Activated T-cell treated with anti-CD3 and anti-CD28 coated beads, Interleukin-2, amount 50 U/mL, for 24 hours (primary cell): ENCODE measurements at places on chromosomes 12 and 14.

DNA sequence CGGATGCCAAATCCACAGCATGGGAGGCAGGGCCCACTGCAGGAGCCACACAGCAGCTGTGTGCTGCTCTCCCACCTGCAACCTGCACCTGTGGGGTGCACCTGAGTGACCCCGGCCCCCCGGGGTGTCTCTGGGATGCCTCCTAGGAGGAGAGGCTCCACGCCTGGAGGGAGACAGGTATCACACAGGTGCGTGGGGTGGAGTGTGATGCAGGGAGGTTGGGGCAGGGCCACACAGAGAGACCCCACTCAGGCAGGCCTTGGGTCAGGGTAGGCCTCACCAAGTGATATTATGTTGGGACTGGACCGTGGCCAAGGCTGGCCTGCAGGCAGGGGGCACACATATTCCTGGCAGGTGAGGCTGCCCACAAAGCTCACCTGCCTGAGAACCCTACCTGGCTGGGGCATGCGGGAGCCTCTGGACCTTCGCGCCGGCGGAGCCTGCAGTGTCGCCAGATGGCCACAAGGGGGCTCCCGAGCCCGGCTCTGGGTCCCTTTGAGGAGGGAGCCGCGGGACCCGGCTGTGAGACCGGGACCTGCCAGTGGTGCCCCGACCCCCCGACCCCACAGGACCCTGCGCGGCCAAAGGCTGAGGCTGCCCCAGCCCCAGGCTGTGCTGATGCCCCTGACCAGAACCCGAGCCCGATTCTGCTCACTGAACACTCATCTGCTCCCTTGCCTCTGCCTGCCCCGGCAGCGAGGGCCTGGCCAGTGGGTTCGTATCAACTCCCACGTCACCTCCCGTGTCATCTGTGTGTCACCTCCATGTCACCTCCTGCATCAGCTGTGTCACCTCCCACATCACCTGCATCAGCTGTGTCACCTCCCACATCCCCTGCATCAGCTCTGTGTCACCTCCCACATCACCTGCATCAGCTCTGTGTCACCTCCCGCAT is 11.4 kb downstream of the TMEM121 start:
- peak; percentile 86 for DNase-seq

DNA sequence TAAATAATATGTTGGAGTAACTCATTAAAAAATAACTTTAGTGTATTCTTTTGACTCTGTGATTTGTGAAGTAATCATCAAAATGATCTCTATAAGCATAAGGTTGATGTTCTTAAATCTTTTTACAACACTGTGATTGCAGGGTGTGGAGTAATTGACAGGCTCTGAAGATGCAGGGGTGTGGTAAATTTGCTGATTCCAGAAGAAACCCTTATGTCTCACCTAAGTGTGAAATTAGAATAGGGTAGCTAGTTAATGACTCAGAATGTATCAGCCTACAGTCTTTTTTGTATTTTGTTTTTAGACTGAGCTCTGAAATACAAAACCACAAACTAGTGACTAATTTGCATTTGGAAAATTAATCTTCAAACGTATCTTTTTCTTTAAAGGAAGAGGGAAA is 5.9 kb downstream of the PRPF39 start:
- DNase-seq = no peak

- peak; percentile 54 for DNase-seq
Observed at GRCh38 chr12:57240926-57241401, 10.0 kb downstream of the STAC3 start.

DNA sequence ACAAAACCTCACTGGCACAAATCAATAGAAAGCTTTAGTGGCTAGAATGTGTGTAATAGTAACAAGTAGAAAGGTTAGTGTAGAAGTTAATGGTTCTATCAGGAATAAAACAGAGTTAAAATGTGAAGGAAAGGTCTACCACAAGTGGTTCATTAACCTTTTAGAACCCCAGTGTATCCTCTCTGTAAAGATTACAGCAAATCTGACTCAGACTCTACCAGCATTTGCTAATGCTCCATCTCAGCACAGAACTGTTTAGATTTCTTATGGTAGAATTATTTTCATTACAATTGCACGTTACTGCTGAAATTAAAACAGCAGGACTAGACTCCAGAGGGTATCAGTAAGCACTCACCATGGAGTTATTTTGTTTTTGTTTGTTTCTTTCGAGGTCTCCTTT is 609.0 kb upstream of the LMO3 start:
- DNase-seq = no peak

GRCh38 chr12:108755481-108755880 is 24.2 kb upstream of the CORO1C start:
- DNase-seq = no peak

- DNase-seq = no peak
Observed at GRCh38 chr14:104361921-104362681, 217.5 kb upstream of the C14orf180 start.

DNA sequence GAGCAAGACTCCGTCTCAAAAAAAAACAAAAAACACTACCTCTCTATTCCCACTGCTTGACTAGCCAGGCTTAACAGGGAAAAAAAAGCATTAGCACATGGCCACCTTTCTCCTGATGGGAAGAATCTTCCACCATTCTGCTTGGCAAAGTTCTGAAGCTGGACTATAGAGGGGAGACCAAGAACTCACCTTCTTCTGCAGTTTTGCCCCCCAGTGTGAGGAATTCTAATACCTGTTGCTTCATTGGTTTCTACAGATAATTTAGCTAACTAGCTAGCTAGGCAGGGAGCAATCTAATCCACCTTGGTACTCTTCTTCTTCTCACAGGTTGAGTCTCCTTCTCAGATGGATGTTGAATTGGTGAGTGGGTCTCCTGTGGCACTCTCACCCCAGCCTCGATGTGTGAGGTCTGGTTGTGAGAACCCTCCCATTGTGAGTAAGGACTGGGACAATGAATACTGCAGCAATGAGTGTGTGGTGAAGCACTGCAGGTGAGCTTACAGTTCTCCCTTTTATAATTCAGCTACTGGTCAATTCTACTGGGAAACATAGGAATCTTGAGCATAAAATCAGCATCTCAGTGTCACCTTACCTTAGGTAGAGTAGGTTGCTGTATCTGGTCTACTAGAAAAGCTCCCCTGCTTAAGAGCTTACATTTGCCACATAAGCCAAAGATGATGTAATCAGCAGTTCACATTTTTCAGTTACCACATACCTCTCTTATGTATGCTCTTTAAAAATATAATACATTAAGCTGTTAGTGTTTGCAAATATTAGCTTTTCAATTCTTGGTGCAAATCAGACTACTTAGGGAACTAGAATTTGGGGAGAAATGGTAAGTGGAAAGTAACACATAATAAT is 16.0 kb downstream of the METTL3 start:
- no peak for DNase-seq

DNA sequence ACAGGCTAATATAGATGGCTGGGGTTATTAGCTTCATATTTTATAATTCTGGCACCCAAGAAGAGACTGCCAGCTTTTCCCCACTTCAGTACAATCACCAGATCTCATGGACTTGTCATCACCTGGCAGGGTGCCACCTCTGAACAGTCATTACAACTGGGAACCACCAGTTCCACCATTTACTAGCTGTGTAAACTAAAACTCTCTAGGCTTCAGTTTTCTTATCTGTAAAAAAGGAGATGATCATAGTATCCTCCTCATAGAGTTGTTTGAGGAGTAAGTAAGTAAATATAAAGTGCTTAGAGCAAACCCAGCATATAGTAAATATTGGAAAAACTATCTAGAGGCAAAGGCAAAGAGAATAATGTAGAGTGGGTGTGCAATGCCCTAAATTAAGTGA is 19.3 kb downstream of the CPNE8 start:
- DNase-seq = no peak

GRCh38 chr12:3222979-3223378 is 145.8 kb downstream of the TSPAN9 start:
- no peak for DNase-seq

GRCh38 chr14:77531071-77531470 is 32.5 kb upstream of the ISM2 start:
- DNase-seq = no peak

DNA sequence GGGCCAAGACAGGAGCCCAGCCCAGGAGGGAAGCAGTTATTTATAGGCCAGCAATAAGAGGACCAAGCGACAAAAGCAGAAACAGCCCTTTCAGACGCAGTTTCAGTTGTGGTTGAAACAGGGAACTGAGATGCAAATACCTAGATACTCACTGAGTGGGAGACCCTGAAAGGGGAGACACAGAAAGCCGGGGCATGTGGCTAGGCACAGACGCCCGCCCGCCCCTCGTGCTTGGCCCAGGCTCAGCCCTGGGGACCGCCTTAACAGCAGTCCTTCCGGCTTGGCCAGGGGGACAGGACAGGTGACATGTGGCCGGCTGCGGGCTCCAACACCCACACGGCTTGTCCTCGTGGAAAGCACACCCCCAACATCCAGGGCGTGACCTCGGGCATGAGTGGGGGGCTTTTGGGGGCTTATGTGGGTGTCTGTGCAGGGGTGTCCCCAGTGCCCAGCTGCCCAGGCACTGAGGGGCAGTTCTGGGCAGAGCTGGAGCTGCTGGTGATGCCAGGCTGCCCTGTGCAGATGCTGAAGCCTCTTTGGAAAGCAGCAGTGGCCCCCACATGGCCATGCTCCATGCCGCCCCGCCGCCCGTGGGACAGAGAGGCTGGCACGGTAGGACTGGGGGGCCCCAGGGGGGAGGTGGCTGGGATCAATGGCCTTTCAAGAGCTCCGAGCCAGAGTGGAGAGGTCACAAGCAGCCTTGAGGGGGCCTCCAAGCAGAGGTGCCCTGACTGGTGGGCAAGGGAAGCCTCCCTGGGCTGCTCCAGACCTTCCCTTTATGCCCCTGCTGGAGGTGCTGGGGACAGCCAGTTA is 2.1 kb downstream of the PLD4 start:
- peak; percentile 35 for DNase-seq

DNA sequence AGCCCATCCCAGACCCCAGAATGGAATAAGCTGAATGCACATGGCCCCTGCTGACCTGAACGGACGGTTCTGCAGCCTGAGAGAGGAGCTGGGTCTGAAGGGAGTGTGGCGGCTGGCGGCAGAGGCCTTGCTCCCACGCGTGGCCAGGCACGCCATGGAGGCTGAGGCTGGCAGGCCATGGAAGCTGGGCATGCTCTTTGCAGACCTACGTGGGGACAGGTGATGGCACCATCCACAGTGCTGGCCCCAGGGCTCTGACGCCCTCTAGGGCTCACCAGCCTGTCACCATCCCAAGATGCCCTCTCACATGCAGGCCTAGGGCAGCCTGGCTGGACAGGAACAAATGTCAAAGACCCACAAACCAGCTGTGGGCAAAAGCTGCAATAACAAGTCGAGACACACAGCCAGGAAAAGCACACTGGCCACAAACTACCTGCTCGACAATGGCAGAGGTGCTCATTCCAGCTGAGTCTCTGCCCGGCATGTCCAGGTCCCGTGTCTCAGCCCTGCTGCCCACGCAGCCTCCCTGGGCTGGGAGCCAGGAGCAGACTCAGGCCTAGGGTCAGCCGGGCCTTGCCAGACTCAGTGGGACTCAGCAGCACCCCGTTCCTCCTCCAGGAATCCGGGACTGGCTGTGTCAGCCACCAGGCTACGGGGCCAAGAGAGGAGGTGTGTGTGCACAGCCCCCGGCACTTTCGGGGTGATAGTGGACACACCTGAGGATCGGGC is 19.7 kb downstream of the BTBD6 start:
- DNase-seq = no peak

- no peak for DNase-seq
Observed at GRCh38 chr12:64102339-64102738, 119.8 kb downstream of the KICS2 start.

- no peak for DNase-seq
Observed at GRCh38 chr12:5989621-5990020, 44.6 kb upstream of the ANO2 start.

DNA sequence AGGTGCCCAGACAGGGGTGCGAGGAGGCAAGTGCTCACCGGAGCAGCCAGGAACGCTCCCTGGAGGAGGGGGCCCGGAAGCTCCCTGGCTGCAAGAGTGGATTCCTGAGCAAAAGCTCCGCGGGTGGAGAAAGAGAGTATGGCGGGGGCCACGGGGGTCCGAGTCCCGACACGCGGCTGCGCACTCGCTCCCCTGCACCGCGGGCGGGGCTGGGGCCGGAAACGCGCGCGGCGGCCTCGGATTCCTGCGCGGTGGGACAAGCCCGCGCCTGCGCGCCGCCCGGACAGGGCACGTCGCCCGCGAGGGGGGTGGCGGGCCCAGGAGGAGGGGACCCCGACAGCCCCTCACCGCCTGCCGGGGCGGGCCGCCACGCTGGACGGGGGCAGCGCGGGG is 27.8 kb upstream of the GPR132 start:
- DNase-seq = peak; percentile 82

DNA sequence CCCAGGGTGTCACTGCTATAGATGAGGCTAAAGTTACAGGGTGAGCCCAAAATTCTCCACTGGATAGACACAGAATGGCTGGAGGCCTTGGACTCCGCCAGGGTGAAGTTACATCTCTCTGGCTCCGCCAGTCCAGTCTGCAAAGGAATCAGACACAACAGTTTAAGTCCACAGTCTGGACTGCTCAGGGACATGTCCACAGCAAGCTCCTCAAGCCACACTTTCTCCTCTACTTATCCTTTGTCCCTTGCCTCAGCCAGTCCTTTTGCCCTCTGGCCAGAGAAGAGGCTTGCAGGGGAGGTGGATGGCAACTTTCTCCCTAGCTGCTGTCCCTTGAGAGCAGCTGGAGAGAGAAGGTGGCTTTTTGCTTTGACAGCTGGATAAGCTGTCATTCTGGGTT is 28.0 kb downstream of the PTPRB start:
- DNase-seq = no peak

DNA sequence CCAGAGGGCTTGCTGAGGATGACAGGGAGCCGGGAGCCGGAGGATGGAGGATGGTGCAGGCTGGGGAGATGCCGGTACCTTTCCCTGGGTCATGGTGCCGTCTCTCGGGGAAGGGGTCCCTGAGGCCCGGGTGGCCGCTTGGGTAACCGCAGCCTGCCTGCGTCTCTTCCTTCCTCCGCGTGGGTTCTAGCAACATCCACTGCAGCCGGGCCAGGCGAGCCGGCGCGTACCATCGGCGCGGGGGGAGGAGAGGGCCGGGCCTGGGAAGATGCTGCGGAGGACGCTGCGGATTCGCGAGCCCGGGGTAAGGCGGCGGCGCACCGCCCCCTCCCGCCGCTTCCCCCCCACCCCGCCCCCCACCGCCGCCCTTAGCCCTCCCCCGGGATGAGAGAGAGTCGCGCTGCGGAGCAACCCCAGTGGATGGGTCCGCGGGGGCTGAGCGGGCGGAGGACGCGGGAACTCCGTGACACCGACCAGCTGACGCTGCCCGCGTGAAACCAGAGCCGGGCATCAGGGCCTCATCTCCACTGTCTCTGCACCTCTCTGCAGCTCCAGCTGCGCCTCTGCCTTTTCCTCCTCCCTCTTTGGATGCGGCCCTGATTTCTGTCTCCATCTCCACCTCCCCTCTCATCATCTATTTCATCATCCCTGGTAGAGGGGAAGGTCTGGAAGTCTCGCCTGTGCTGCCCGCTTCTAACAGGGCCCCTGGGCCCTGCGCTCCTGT is at the start of gene FAIM2:
TSS of gene FAIM2 (minus strand) at position 201 of the 724 bp plus-strand sequence. CDS start at position 93, 108 bp downstream.
- peak; percentile 67 for DNase-seq

- peak; percentile 63 for DNase-seq
Observed at GRCh38 chr12:106774808-106775524, 484 bp downstream of the RIC8B start.

DNA sequence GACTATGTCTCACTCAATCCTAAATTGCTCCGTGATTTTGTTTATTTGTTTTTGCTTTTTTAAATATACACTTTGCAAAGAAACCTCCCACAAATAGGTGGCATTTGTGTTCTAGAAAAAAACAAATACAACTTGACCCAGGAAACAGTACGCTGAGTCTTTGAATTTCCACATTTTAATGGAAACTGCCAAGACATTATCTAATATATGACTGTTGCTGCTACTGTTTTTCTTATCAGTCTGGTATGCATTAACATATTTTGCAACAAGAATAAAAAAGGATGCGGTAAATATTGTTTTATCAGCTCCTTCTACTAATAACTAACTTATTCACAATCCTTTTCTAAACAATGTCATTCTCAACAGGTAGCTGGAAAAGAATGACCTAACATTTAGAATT is 187.4 kb downstream of the LRIG3 start:
- DNase-seq = no peak
